ENCODE measurements at places on chromosomes 5 and 9. TPM values are rescaled to one million over a fixed set of nuclear protein-coding genes. Genes with fewer than 3 reads are reported as not detected.

MACROH2A1 gene
- 111 TPM for total RNA-seq

OR13J1 gene
- total RNA-seq, result not detected

IL9 gene
- total RNA-seq, result not detected

CBY3 gene
- total RNA-seq, result 0.84 TPM

GRCh38 chr5:179204572-179204971 lies 140.7 kb downstream of the ADAMTS2 start:
- DNase-seq, result no peak
- no peaks in the 10 kb centered on the region for H3K4me1 ChIP-seq
- H3K36me3 ChIP-seq, result no peaks in the 10 kb centered on the region
- H3K27ac ChIP-seq, result no peak overlapping the region

GRCh38 chr5:52623291-52623690 lies 164.4 kb upstream of the ITGA1 start:
- no peaks in the 10 kb centered on the region for H3K4me1 ChIP-seq
- no peak overlapping the region for H3K27ac ChIP-seq
- H3K27me3 ChIP-seq, result no peaks in the 10 kb centered on the region

- H3K4me1 ChIP-seq, result no peaks in the 10 kb centered on the region
- H3K27ac ChIP-seq, result no peak overlapping the region
- no peaks in the 10 kb centered on the region for H3K36me3 ChIP-seq
- no peaks in the 10 kb centered on the region for H3K27me3 ChIP-seq
Observed at GRCh38 chr9:87529671-87530070, 32.0 kb downstream of the DAPK1 start.

GRCh38 chr5:142206801-142207200 lies 98.2 kb downstream of the NDFIP1 start:
- no peaks in the 10 kb centered on the region for H3K27me3 ChIP-seq
- no peaks in the 10 kb centered on the region for H3K4me1 ChIP-seq
- no peak overlapping the region for H3K27ac ChIP-seq
- DNase-seq, result no peak

GRCh38 chr9:93813221-93814076 lies 141.7 kb downstream of the BARX1 start:
- H3K27ac ChIP-seq, result no peak overlapping the region
- H3K4me1 ChIP-seq, result no peaks in the 10 kb centered on the region
- H3K4me3 ChIP-seq, result no peak overlapping the region
- H3K27me3 ChIP-seq, result no peaks in the 10 kb centered on the region

DNA sequence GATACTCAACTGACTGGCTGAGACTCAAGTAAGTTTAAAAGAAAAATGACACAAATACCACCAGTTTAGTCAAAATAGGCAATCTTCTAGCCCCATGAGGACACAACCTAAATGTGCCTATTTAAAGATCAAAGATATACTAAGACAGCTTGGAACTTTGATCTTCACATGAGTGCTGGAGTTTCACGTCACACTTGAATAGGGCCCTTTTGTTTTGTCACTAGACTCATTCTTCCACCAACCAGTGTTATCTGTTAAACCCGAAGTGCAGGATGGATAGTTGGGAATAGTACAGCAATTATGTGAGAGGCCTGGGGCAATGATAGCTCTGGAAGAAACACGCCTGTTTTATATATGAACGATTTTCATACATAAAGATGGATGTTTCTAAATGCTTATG lies 792.8 kb upstream of the NUDT12 start:
- H3K4me1 ChIP-seq, result no peaks in the 10 kb centered on the region
- no peaks in the 10 kb centered on the region for H3K36me3 ChIP-seq
- H3K4me3 ChIP-seq, result no peak overlapping the region
- no peak for DNase-seq
- no peaks in the 10 kb centered on the region for H3K27me3 ChIP-seq
- no peak overlapping the region for H3K27ac ChIP-seq

- H3K27me3 ChIP-seq, result no peaks in the 10 kb centered on the region
- no peaks in the 10 kb centered on the region for H3K36me3 ChIP-seq
- no peak overlapping the region for H3K27ac ChIP-seq
- DNase-seq, result no peak
Observed at GRCh38 chr9:91328186-91328585, 33.5 kb downstream of the AUH start.

- DNase-seq, result no peak
- H3K27ac ChIP-seq, result no peak overlapping the region
- H3K36me3 ChIP-seq, result no peaks in the 10 kb centered on the region
- no peak overlapping the region for H3K4me3 ChIP-seq
- peaks cover 10% of the 10 kb centered on the region for H3K4me1 ChIP-seq
Observed at GRCh38 chr9:129595903-129596540, 24.9 kb downstream of the C9orf50 start.

- H3K27ac ChIP-seq, result no peak overlapping the region
- no peaks in the 10 kb centered on the region for H3K4me1 ChIP-seq
Observed at GRCh38 chr5:133607451-133607850, 4.9 kb downstream of the FSTL4 start.

GRCh38 chr5:7856855-7857254 lies 5.9 kb upstream of the CFAP90 start:
- no peak for DNase-seq
- H3K4me1 ChIP-seq, result peaks cover 8% of the 10 kb centered on the region
- H3K27me3 ChIP-seq, result no peaks in the 10 kb centered on the region
- no peak overlapping the region for H3K27ac ChIP-seq
- no peaks in the 10 kb centered on the region for H3K36me3 ChIP-seq
- H3K4me3 ChIP-seq, result no peak overlapping the region

DNA sequence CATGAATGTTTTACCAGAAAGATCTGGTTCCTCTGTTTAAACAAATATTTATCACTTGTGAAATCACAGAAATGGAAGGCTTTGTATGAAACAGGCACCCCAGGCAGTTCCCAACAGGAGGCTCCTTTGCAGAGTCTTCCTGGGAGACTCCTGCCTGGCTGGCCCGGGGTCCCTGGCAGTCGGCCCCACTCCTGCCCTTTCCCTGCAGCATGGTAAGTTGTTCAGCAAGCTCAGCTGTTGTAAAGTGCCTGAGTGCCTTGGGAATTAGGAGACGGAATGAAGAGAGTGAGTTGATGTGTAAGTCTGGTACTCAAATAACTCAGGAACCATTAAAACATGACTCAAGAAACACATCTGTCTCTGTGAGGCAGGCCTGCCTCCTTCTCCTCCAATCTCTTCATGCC lies 17.5 kb upstream of the LHFPL2 start:
- no peaks in the 10 kb centered on the region for H3K4me1 ChIP-seq
- H3K4me3 ChIP-seq, result no peak overlapping the region
- no peaks in the 10 kb centered on the region for H3K27me3 ChIP-seq

GRCh38 chr5:2017540-2018389 lies 135.0 kb upstream of the IRX4 start:
- H3K4me3 ChIP-seq, result no peak overlapping the region
- no peak for DNase-seq
- no peaks in the 10 kb centered on the region for H3K27me3 ChIP-seq
- H3K27ac ChIP-seq, result no peak overlapping the region
- no peaks in the 10 kb centered on the region for H3K36me3 ChIP-seq
- H3K4me1 ChIP-seq, result no peaks in the 10 kb centered on the region

DNA sequence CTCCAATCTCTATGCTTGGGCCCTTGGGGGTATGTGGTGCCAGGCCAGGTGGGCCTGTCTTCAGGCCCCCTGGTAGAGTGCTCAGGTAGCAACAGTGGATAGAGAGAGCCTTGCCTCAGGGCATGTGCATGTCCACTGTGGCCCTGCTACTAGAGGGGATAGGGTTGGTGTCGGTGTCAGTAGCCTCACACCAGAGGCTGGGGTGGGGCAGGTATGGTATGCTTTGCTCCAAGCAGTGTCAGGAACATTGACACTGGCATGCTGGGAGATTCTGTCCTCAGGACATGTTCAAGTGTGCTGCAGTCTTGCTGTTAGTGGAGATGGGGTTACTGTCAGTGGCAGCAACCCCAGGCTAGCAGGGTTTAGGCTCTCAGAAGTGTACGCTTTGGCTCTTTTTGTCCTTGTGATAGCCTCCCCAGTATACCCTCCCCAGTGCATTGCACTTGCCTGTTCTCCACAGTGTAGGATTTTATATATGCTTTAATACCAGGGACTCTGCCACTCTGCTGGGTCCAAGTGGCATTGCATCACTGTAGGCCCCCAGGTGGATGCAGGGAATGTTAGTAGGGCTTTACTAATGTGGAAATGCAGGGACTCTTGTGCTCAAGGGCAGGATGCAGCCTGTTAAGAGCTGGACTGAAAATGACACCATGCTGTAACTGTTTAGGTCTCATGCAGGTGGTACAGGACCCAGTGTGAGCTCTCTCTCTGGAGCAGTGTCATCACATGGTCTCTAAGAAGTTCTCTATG lies 21.6 kb downstream of the RIC1 start:
- no peaks in the 10 kb centered on the region for H3K4me1 ChIP-seq
- no peak overlapping the region for H3K4me3 ChIP-seq
- H3K27ac ChIP-seq, result no peak overlapping the region
- H3K27me3 ChIP-seq, result no peaks in the 10 kb centered on the region
- no peaks in the 10 kb centered on the region for H3K36me3 ChIP-seq
- no peak for DNase-seq

- no peaks in the 10 kb centered on the region for H3K27me3 ChIP-seq
- no peak for DNase-seq
- no peak overlapping the region for H3K27ac ChIP-seq
- no peak overlapping the region for H3K4me3 ChIP-seq
- no peaks in the 10 kb centered on the region for H3K36me3 ChIP-seq
Observed at GRCh38 chr9:106916466-106917235, 53.7 kb downstream of the ZNF462 start.

GRCh38 chr5:125673359-125673950 lies 749.8 kb upstream of the GRAMD2B start:
- H3K4me3 ChIP-seq, result no peak overlapping the region
- H3K27ac ChIP-seq, result no peak overlapping the region
- no peaks in the 10 kb centered on the region for H3K4me1 ChIP-seq
- no peak for DNase-seq
- H3K27me3 ChIP-seq, result no peaks in the 10 kb centered on the region

DNA sequence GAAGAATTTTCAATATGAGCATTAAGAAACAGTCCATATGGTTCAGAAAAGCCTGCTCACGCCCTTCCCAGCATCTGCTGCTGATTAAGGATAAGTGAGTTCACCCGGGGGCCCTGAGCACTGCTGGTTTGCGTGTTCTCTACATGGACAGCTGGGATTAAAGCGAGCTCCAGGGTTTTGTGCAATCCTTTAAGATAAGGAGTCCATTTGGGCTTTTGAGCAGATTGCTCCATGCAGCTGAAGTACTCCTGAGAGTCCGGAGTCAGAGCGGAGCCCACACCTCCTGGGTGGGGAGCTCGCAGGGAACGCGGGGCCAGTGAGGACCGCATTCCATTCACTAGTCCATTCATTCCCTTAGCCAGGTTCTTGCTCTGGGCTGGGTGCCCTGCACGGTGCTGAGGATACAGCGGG lies 149.3 kb upstream of the COL5A1 start:
- no peak overlapping the region for H3K4me3 ChIP-seq
- no peaks in the 10 kb centered on the region for H3K36me3 ChIP-seq
- H3K27me3 ChIP-seq, result no peaks in the 10 kb centered on the region
- no peak for DNase-seq
- H3K27ac ChIP-seq, result no peak overlapping the region
- no peaks in the 10 kb centered on the region for H3K4me1 ChIP-seq

GRCh38 chr9:110579034-110579861 lies at the start of gene SVEP1:
SVEP1 (minus strand) TSS chr9:110579741; CDS start chr9:110579543, 198 bp downstream.
- no peak within 1 kb of the TSS for H3K4me3 ChIP-seq
- DNase-seq, result no peak
- no peaks in the 10 kb centered on the region for H3K36me3 ChIP-seq
- no peaks in the 10 kb centered on the region for H3K4me1 ChIP-seq
- no peak within 1 kb of the TSS for H3K27ac ChIP-seq

DNA sequence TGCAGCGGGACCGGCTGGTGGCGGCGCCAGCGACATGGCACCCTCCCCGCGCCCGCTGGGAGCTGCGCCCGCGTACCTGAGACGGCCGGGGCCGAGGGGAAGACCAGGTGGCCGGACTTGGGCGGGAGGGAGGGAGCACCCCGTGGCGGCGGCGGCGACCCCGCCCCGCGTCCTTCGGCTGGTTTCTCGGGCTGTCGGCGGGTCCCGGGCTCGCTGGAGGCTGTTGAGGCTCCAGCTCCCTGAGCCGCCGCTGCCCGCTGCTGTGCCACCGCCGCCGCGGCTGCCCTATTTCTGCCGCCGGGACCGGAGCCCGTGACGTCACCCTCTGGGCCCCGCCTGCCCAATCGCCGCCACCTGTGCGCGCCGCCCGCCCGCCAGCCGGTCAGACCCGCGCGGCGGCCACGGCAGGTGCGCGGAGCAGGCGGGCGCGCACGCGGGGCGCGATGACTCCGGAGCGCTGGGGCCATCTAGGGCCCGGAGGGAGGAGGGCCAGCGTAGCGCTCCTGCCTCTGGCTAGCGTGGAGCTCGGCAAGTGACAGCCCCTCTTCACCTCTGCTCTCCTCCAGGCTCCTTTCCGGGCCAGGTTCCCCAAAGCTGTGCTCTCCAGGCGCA lies at the start of gene FSTL4:
TSS of gene FSTL4 (minus strand) at position 293 of the 612 bp plus-strand sequence.
- peaks cover 13% of the 10 kb centered on the region for H3K27me3 ChIP-seq
- no peaks in the 10 kb centered on the region for H3K4me1 ChIP-seq
- H3K36me3 ChIP-seq, result no peaks in the 10 kb centered on the region
- peak within 1 kb of the TSS; percentile 50 for H3K4me3 ChIP-seq
- no peak within 1 kb of the TSS for H3K27ac ChIP-seq

GRCh38 chr9:34176089-34176488 lies 2.8 kb upstream of the UBAP1 start:
- no peaks in the 10 kb centered on the region for H3K27me3 ChIP-seq
- H3K4me1 ChIP-seq, result peaks cover 8% of the 10 kb centered on the region
- DNase-seq, result no peak
- no peak overlapping the region for H3K4me3 ChIP-seq
- H3K27ac ChIP-seq, result no peak overlapping the region

DNA sequence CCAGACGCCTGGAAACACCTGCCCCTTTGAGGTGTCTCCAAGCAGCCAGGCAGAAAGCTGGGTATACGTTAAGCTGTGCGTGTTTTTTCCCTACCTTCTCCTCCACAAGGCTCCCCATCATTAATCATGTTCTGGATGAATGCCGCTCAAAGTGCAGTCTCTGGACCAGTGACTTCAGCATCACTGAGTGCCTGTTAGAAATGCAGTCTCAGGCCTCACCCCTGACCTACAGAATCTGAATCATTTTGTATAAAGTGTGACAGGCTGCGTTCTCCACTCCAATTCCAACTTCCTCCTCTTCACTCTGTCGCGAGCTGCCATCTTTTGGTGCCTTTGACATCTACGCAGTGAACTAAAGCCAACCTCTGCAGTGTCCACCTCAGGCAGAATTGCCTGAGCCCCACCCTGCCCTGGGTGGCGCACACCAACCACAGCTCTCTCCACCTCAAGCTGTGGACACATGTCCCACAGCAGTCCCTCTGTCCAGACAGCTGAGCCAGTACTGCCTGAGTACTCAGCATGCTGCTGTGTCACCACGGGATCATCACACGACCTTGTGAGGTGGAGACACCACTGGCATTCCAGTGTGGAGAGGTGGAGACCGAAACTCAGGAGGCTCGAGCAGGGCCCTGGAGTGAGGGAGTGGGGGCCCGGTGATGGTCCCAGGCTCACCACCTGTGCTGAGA lies 14.2 kb downstream of the PTPN3 start:
- H3K4me3 ChIP-seq, result no peak overlapping the region
- no peaks in the 10 kb centered on the region for H3K36me3 ChIP-seq
- no peak overlapping the region for H3K27ac ChIP-seq

All from naive thymus-derived CD4-positive, alpha-beta T cell (primary cell).